SJSA1 (cell line): ENCODE measurements at places on chromosomes 5 and 9.

DNA sequence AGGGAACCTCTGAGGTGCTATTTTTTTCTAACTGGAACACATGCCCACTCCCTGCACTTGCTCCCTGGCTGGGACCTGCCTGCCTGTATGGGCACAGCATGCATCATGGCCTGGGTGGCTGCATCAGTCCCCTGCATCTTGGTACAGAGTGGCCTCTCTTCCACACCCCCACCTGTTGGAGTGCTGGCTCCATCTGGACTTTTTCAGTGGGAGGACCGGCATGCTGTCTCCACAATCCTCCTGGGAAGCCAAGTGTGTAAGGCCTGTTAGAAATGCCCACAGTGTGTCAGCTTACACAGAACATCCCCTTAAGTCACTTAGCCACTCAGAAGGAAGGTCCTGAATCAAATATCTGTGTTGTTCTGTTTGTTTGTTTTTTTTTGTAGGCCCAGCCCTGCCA is 102.9 kb downstream of the MARCHF3 start:
- no peak for DNase-seq

- DNase-seq: no peak
Observed at GRCh38 chr5:149421372-149421685, 42.2 kb upstream of the IL17B start.

DNA sequence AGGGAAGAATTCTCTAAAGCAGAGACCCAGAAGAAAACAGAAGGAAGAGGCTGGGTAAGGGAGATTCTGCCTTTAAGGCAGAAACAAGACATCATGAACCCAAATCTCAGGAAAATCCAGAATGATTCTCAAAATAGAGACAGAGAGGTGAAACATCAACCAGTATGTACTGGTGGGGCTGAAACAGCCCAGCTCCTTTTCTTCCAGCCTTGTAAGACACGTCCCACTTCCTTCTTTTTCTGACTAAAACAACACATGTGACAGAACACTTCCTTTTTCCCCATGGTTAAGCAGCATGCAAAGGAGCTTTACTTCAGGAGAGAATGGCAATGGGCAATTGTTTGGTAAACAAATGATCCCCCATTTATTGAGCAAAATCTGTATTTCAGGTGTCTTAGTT is 230.8 kb upstream of the NR4A3 start:
- DNase-seq: no peak

GRCh38 chr5:90518661-90519060 is 10.7 kb downstream of the LYSMD3 start:
- DNase-seq: no peak

DNA sequence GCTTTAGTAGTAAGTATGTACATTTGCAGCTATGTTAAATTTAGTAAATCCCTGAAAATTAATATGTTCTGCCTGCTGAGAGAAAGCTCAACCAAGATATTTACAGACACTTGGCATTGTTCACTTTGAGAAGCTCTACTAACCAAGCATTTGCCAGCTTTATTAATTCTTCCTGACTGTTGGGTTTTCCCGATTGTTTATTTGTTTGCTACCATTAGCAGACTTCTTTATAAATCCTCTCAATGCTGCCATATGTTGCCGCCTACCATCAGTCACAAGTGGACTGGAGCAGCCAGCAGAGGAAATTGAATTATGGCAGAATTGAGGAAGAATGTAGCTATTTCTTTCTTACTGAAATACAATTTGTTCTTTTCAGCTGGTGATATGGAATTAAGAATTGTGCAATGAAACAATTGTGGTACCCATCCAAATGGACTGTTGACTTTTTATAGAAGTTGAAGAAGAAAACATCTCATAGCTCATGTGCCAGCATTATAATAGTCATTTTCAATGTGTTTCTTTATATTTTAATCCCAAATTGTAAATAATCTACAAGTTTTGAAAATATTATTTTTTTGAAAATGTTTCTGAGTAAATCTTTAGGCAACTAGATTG is 588.7 kb upstream of the CDH6 start:
- DNase-seq: no peak

- no peak for DNase-seq
Observed at GRCh38 chr9:110089681-110090370, 118.1 kb downstream of the C9orf152 start.

GRCh38 chr9:133998915-133999595 is 6.9 kb upstream of the VAV2 start:
- DNase-seq: no peak

- DNase-seq: no peak
Observed at GRCh38 chr5:121189342-121190305, 662.1 kb upstream of the FTMT start.

DNA sequence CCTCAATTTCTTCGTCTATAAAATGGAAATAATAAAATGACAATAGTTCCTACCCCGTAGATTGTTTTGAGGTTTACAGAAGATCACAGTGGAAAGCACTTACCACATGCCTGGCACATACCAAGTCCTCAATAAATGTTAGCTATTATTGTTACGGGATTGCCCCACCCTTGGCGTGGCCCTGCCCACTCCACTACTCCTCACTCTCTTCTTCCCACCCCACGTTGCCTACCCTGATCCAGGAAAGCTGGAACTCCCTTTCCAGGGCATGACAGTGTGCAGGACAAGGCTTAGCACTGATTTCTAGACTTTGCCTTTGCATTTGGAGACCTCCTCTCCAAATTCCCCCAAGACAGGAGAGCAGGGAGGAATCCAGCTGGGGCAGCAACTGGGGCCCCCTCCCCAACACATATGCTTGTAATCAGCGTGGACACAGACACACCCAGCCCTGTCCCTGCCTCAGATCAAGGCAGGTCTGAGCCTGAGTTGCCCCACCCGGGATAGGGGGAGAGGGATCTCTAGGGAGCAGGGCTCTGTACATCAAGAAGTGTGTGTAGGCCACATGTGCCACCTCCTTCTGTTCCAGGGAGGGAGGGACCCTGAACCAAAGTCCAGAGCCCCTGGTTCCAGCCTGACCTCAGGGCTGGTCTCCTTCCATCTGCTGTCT is 6.7 kb downstream of the SLC4A9 start:
- DNase-seq: no peak

GRCh38 chr9:100505564-100506159 is 32.7 kb downstream of the TMEFF1 start:
- peak; percentile 68 for DNase-seq
